ENCODE measurements at places on chromosomes 11 and 22.

GRCh38 chr11:34427186-34427805, 11.4 kb upstream of the CAT start:
- no peak for DNase-seq

- no peak for DNase-seq
Observed at GRCh38 chr11:126521196-126521595, 165.7 kb downstream of the ST3GAL4 start.

GRCh38 chr11:69775163-69775755, at the start of gene FGF4:
Gene FGF4 (minus strand): TSS chr11:69775341. CDS start chr11:69775084, 257 bp downstream.
- no peak for DNase-seq

DNA sequence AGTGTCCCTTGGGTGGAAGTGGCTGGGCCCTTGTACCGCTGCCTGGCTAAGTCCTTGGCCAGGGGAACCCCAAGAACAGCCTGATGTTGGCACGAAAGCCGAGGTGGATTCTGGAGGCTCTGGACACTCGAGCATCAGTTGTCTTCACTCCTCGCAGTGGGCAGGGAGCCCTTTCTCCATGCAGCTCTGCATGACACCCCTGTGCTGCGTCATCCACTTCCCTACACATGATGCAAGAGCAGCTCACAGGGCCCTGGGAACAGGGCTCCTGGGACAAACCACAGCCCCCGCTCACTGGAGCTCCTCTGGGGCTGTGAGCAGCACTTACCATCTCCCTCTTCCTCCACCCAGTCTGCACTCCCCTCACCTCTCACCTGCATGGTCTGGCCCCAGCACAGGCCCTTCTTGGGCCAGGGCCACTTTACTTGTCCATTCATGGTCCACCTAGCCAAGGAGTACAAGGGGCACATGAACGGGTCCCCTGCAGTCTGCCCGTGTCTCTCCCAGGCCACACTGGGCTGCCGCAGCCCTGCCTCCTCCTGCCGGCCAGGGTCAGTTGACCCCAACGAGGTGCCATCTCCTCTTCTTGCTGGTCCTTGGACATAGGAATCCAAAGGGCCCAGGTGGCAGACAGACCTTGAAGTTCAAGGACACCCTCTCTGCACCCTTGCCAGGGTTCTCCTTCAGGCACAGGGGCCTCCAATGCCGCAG, 66.5 kb downstream of the IGF2 start:
- DNase-seq = no peak

DNA sequence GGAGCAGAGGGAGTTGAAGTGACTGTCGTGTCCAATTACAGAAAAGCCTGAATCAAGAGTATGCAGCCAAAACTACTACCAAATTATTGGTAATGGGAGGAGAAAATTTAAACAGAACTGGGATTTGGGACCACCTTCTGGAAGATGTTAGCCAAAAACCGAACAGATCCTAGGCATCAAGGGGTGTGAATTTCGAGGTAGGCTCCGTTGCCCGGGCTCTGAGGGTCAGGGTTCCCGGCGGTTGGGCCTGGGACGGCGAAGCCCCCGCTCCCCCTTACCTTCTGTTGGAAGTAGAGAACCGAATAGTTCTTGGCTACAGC, 313 bp downstream of the PRCP start:
- DNase-seq = no peak

Measured in activated T-cell treated with anti-CD3 and anti-CD28 coated beads for 48 hours (primary cell).